NCI-H460 (cell line): ENCODE measurements at places on chromosomes 11 and 22.

DNA sequence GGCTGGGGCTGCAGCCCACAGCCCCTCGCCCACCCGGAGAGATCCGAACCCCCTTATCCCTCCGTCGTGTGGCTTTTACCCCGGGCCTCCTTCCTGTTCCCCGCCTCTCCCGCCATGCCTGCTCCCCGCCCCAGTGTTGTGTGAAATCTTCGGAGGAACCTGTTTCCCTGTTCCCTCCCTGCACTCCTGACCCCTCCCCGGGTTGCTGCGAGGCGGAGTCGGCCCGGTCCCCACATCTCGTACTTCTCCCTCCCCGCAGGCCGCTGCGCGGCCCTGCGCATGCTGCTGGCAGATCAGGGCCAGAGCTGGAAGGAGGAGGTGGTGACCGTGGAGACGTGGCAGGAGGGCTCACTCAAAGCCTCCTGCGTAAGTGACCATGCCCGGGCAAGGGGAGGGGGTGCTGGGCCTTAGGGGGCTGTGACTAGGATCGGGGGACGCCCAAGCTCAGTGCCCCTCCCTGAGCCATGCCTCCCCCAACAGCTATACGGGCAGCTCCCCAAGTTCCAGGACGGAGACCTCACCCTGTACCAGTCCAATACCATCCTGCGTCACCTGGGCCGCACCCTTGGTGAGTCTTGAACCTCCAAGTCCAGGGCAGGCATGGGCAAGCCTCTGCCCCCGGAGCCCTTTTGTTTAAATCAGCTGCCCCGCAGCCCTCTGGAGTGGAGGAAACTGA, 731 bp downstream of the GSTP1 start:
- no peak for DNase-seq

DNA sequence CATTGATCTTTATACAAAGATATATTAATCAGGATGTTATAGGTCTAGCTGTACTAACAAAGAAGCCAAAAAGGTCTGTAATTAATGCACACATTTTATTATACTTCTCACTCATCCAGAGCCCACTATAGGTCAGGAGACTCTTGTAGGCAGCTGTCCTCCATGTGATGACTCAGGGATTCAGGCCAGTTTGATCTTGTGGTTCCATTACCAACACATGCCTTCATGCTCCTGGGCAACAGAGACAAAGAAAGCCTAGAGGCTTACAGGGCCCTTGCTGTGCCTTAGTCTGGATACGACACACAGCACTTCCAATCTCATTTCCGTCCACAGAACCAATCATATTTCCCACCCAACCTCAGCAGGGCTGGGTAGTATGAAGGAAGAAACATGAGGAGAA, 150.3 kb upstream of the NCAM1 start:
- no peak for DNase-seq

DNA sequence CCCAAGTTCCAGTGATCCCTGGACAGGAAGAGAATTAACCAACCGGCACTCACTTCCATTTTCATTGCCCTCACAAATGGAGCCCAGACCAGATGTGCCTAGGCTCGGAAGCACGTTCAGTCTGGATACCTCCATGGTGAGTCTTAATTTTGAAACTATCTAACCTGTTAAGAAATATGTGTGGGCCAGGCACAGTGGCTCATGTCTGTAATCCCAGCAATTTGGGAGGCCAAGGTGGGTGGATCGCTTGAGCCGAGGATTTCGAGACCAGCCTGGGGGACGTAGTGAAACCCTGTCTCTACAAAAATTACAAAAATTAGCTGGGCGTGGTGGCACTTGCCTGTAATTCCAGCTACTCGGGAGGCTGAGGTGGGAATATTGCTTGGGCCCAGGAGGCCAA, 31.5 kb downstream of the MCAM start:
- DNase-seq = no peak

DNA sequence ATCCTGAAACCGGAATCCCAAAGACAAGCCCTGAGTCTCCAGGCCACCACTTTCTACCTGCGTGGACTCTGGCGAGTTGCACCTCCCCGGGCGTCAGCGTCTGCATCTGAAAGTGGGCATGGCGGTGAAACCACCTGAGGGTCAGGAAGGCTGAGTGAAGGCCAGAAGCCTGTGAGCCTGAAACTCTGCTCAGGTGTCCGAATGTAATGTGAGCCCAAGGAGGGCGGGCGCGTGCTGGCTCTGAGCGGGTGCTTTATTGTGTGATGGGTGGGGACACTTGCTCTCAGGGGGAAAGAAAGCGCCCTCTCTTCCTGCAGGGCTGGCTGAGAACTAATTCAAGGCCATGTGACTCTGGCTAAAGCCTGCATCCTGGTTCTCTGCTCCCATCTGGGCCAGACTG, 135.6 kb downstream of the ST3GAL4 start:
- no peak for DNase-seq

- DNase-seq = no peak
Observed at GRCh38 chr11:9780929-9781328, 117.1 kb downstream of the SWAP70 start.

GRCh38 chr22:23306438-23306921, 126.2 kb downstream of the BCR start:
- no peak for DNase-seq
